Naive thymus-derived CD4-positive, alpha-beta T cell (primary cell): ENCODE measurements at places on chromosomes 5 and 9. TPM values are rescaled to one million over a fixed set of nuclear protein-coding genes. Genes with fewer than 3 reads are reported as not detected.

GRCh38 chr5:139974661-139975060 is 68.4 kb downstream of the NRG2 start:
- H3K36me3 ChIP-seq, result no peaks in the 10 kb centered on the region
- no peak overlapping the region for H3K27ac ChIP-seq
- no peak overlapping the region for H3K4me3 ChIP-seq

GRCh38 chr5:180160215-180160614 is 48.8 kb downstream of the RASGEF1C start:
- DNase-seq, result no peak
- no peaks in the 10 kb centered on the region for H3K4me1 ChIP-seq
- no peaks in the 10 kb centered on the region for H3K27me3 ChIP-seq
- H3K4me3 ChIP-seq, result no peak overlapping the region
- H3K27ac ChIP-seq, result no peak overlapping the region

- no peaks in the 10 kb centered on the region for H3K4me1 ChIP-seq
- H3K27ac ChIP-seq, result no peak overlapping the region
- no peak overlapping the region for H3K4me3 ChIP-seq
- no peaks in the 10 kb centered on the region for H3K27me3 ChIP-seq
Measured at GRCh38 chr5:921456-922435, 29.1 kb downstream of the TRIP13 start.

- H3K27me3 ChIP-seq, result no peaks in the 10 kb centered on the region
- no peak overlapping the region for H3K4me3 ChIP-seq
Measured at GRCh38 chr9:124261736-124262648, 4.2 kb downstream of the NEK6 start.

DNA sequence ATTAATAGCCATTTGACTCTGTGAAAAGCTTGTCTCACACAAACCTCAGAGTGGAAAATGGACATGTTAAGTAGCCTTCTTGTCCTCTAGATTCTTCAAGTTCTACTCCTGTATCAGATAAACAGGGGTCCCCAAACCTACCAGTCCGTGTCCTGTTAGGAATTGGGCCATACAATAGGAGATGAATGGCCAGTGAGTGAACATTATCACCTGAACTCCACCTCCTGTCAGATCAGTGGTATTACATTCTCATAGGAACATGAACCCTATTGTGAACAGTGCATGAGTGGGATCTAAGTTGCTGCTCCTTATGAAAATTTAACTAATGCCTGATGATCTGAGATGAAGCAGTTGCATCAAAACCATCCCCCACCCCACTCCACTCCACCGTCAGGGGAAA is 136.3 kb downstream of the TMEM232 start:
- DNase-seq, result peak; percentile 9
- H3K36me3 ChIP-seq, result no peaks in the 10 kb centered on the region

Gene GPR151
- total RNA-seq, result not detected

Gene SREK1IP1
- 11.7 TPM for total RNA-seq
